ENCODE measurements at places on chromosomes 11 and 22. TPM values are rescaled to one million over a fixed set of nuclear protein-coding genes. Genes with fewer than 3 reads are reported as not detected.

GRCh38 chr22:50452649-50453048 is 22.2 kb downstream of the SBF1 start:
- no peak for DNase-seq

GRCh38 chr11:123562158-123562557 is 92.3 kb downstream of the SCN3B start:
- DNase-seq = no peak

DNA sequence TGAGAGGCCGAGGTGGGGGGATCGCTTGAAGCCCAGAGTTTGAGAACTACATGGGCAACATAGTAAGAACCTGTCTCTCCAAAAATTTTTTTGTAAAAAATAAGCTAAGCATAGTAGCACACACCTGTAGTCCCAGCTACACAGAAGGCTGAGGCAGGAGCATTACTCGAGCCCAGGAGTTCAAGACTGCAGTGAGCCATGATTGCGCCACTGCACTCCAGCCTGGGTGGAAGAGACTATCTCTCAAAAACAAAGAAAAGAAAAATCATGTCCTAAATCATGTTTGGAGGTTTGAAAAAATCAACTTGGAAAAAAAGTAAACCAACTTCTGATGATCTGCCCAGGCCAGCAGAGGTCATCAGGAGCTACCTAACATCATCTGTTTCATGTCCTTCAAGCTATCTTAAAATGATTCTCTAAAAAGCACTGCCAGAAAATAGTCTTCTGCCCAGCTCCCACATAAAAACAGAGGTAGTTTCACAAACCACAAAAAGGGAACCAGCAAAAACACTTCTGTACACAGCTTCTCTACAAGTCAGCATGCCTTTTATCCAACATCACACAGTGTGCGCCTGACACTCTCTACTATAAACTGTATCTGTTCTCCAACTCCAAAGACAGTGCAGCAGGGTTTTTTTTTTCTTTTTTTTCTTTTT is 165.0 kb downstream of the SOX6 start:
- DNase-seq = no peak

DNA sequence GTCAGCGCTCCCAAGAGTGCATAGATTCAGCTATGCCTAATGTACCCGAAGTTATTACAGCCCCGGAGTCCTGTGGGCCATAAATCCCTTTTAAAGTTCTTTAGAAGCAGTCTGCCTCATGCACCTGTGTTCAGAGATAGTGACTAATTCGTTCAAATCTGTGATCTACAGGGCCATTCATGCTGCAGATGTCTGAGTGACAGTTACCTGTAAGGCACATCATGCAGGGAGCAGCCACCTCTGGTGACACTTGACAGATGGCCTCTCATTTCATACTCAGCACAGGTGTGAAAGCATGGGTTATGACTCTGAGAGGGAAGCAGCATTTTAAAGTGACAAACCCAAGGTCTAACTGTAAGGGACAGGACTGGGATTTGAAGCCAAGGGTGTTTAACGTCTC is 2.4 kb upstream of the E2F8 start:
- DNase-seq = no peak

DNA sequence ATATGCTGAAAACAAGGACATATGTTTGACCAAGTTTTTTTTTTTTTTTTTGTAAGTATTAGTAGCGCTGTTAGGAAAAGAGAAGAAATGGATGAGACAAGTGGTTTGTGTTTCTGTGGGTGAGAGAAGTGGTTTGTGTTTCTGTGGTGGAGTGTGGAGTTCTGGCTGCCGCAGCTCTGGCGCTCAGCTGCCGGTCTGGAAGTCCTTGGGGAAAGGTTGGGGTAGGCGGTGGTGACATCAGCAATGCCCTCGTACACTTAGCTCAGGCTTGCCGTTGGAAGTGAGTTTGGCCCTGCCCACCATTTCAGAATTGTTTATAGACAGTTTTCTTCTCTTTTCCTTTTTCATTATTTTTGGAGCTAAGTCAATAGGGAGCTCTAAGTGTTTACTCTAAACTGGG is 116.6 kb downstream of the TBC1D22A start:
- DNase-seq = no peak

Gene RFPL3
- total RNA-seq = not detected

Gene SYT7
- not detected for total RNA-seq

- DNase-seq = no peak
Observed at GRCh38 chr11:20162824-20163782, 2.8 kb upstream of the DBX1 start.

Gene POTEH
- total RNA-seq = not detected

GRCh38 chr11:46554213-46555147 is 39.3 kb downstream of the AMBRA1 start:
- DNase-seq = no peak

Gene CDC45
- total RNA-seq = 90.2 TPM

- no peak for DNase-seq
Observed at GRCh38 chr11:74069146-74070046, 60.5 kb upstream of the UCP3 start.

Measured in activated CD8-positive, alpha-beta T cell treated with anti-CD3 and anti-CD28 coated beads, Interleukin-2, amount 10 ng/mL, durations not matched to agents 7 days and 5 days (primary cell).